ENCODE measurements at places on chromosomes 13 and 19. TPM values are rescaled to one million over a fixed set of nuclear protein-coding genes. Genes with fewer than 3 reads are reported as not detected.

- peaks cover 24% of the 10 kb centered on the region for H3K36me3 ChIP-seq
- peak overlapping the region; percentile 70 for H3K4me3 ChIP-seq
- peaks cover 38% of the 10 kb centered on the region for H3K4me1 ChIP-seq
- peak overlapping the region; percentile 87 for H3K27ac ChIP-seq
- peaks cover 20% of the 10 kb centered on the region for H3K27me3 ChIP-seq
Observed at GRCh38 chr19:32692727-32693061, 1.1 kb downstream of the NUDT19 start.

GRCh38 chr13:52847322-52847681 is 1.1 kb downstream of the PCDH8 start:
- peaks cover 14% of the 10 kb centered on the region for H3K4me1 ChIP-seq
- H3K27ac ChIP-seq: no peak overlapping the region
- no peak for DNase-seq
- peaks cover 1% of the 10 kb centered on the region for H3K36me3 ChIP-seq
- no peak overlapping the region for H3K4me3 ChIP-seq
- peaks cover 57% of the 10 kb centered on the region for H3K27me3 ChIP-seq

DNA sequence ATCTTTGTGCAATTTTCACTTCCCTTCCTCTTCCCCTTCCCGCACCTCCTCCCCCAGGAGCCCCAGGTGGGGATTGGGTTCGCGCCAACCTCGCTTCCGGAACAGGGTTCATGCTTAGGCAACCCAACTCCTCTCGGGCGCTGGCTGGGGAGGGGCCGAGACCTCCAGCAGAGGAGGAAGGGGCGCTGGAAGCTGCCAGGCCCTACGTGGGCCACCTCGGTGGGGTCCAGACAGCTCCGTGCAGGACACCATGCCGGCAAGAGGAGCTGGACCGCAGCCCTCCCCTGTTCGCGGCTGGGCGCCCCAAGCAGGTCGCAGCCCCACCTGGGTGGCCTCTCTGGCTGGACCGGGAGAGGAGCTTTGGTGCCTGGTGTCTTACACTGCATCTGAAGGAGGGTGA is 91.1 kb downstream of the SPACA7 start:
- H3K4me3 ChIP-seq: no peak overlapping the region
- H3K27me3 ChIP-seq: no peaks in the 10 kb centered on the region
- DNase-seq: no peak
- no peaks in the 10 kb centered on the region for H3K4me1 ChIP-seq
- peaks cover 8% of the 10 kb centered on the region for H3K36me3 ChIP-seq

GRCh38 chr13:23381866-23382265 is 51.6 kb downstream of the SACS start:
- no peaks in the 10 kb centered on the region for H3K36me3 ChIP-seq
- H3K4me3 ChIP-seq: no peak overlapping the region
- no peak for DNase-seq
- no peak overlapping the region for H3K27ac ChIP-seq
- peaks cover 7% of the 10 kb centered on the region for H3K27me3 ChIP-seq

Gene CKM
- total RNA-seq: not detected

GRCh38 chr19:39544226-39544903 is 4.4 kb upstream of the EID2 start:
- no peaks in the 10 kb centered on the region for H3K36me3 ChIP-seq
- no peak overlapping the region for H3K4me3 ChIP-seq
- H3K27me3 ChIP-seq: peaks cover 7% of the 10 kb centered on the region
- DNase-seq: no peak

Gene ANKLE1
- total RNA-seq: 6.4 TPM

DNA sequence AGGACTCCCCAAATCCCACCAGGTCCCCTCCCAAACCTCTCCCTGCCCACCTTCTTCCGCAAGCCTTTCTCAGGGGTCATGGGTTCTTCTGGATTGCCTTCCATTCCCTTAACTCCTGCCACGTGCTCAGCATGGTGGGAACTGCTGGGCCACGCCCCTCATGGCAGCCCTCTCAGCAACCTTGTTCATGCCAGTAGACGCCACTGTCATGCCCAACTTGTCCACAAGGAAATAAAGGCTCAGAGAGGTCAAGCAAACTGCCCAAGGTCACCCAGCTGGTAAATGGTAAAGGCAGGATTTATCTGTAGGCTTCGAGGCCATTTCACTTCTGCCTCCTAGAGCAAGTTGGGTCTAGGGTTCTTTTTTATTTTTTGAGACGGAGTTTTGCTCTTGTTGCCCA is 10.9 kb downstream of the PRAM1 start:
- no peak overlapping the region for H3K4me3 ChIP-seq
- H3K27me3 ChIP-seq: no peaks in the 10 kb centered on the region
- H3K4me1 ChIP-seq: no peaks in the 10 kb centered on the region
- H3K36me3 ChIP-seq: peaks cover 12% of the 10 kb centered on the region

GRCh38 chr19:23116802-23117571 is at the start of gene ZNF730:
ZNF730 (plus strand) TSS chr19:23117025; CDS start chr19:23117174, 149 bp downstream.
- DNase-seq: peak; percentile 84
- peak within 1 kb of the TSS; percentile 100 for H3K27ac ChIP-seq

DNA sequence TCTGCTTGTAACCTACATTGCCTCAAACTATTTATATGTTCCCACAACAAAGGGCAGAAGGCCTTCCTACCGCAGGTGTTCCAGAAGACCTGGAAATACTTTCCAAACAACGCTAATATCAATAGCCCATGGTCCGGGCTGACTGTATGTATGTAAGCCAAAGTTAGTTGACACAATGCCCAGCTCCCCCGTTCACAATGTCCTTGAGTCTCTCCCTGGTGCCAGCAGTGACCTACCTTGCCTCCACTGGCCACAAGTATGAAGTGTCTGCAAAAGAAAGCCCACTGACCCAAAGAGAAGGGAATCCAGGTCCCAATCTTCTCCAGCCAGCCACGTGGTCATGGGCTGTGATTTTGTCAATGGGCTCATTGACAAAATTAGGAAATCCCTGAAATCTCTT is 118.6 kb downstream of the DLEU7 start:
- H3K36me3 ChIP-seq: no peaks in the 10 kb centered on the region
- H3K27me3 ChIP-seq: no peaks in the 10 kb centered on the region
- H3K4me1 ChIP-seq: no peaks in the 10 kb centered on the region
- no peak overlapping the region for H3K27ac ChIP-seq
- no peak for DNase-seq

DNA sequence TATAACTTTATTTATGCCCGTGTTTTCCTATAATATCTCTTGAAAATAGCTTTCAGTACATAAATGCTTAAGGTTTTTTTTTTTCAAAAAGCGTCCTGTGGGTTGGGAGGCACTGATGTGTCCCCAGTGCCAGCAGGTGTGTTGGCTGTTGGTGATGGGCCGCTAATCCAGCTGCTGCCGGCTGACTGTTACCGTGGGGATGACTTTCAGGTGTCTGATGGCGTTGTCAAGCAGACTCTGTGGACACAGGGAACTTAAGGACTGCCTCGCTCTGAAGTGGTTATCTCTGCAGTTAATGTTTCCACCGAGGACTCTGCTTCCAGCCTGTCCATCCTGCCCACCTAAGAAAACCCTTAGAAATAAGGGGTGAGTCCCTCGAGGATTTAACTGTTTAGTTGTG is 94.5 kb downstream of the ANKRD10 start:
- no peak overlapping the region for H3K27ac ChIP-seq
- peaks cover 4% of the 10 kb centered on the region for H3K27me3 ChIP-seq

GRCh38 chr13:113954046-113954835 is 19.6 kb downstream of the C13orf46 start:
- peaks cover under 1% of the 10 kb centered on the region for H3K36me3 ChIP-seq
- H3K27ac ChIP-seq: no peak overlapping the region
- no peak overlapping the region for H3K4me3 ChIP-seq
- no peaks in the 10 kb centered on the region for H3K4me1 ChIP-seq

GRCh38 chr13:79723519-79724024 is 242.6 kb downstream of the NDFIP2 start:
- no peak for DNase-seq
- peak overlapping the region; percentile 67 for H3K27ac ChIP-seq
- peaks cover 24% of the 10 kb centered on the region for H3K4me1 ChIP-seq
- no peaks in the 10 kb centered on the region for H3K27me3 ChIP-seq

- H3K4me1 ChIP-seq: peaks cover 15% of the 10 kb centered on the region
- peak overlapping the region; percentile 99 for H3K27ac ChIP-seq
- H3K36me3 ChIP-seq: peaks cover 13% of the 10 kb centered on the region
- DNase-seq: peak; percentile 92
Observed at GRCh38 chr19:4342615-4343369, 570 bp upstream of the MPND start.

GRCh38 chr19:52291781-52292180 is 5.2 kb upstream of the ZNF480 start:
- H3K27me3 ChIP-seq: no peaks in the 10 kb centered on the region
- no peak overlapping the region for H3K27ac ChIP-seq
- no peak for DNase-seq
- peaks cover 2% of the 10 kb centered on the region for H3K4me1 ChIP-seq
- peaks cover 36% of the 10 kb centered on the region for H3K36me3 ChIP-seq
- H3K4me3 ChIP-seq: no peak overlapping the region

DNA sequence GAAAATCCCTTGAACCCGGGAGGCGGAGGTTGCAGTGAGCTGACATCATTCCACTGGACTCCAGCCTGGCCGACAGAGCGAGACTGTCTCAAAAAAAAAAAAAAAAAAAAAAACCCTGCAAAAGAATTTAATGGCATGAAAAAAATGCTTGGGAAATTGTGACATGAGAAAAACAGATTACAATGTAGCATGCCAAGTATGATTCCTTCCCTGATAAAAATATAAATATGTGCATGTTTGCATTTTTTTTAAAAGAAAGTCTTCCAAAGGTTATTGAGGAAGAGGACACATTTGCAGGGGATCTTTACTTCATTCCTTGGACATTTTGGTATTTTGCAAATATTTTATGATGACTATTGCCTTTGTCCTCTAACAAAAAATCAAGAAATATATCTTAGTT is 14.5 kb upstream of the ZBTB32 start:
- no peak overlapping the region for H3K4me3 ChIP-seq
- no peaks in the 10 kb centered on the region for H3K36me3 ChIP-seq
- no peak for DNase-seq
- H3K4me1 ChIP-seq: no peaks in the 10 kb centered on the region
- H3K27me3 ChIP-seq: no peaks in the 10 kb centered on the region

DNA sequence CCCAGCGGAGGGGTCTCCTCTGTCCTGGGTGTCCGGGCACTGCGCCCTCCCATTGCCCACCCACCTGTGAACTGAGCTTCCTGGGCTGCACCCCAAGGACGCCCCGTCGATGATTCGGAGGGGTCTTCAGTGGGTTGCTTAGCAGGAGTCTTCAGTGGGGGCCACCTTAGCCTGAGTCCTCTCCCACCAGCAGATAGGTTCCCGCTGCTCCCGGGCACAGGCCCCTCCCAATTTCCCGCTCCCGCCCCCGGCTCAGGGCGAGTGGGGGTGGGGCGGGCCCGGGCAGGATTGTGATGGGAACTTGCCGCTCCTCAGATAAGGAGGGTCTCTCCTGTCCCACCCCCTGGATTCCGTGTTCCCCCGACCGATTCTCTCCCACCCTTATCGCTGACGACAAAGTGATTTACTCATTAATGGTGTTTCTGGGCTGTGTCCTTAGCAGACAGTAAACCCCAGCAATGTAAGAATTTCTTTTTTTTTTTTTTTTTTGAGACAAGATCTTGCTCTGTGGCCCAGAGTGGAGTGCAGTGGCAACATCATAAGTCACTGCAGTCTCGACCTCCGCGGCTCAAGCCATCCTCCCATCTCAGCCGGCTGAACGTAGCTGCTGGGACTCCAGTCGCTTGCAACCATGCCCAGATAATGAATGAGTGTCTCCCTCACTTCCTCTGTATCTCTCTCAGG is 655 bp upstream of the S1PR5 start:
- H3K36me3 ChIP-seq: no peaks in the 10 kb centered on the region
- no peak for DNase-seq
- H3K4me1 ChIP-seq: peaks cover 8% of the 10 kb centered on the region

Gene TNNT1
- 5.5 TPM for total RNA-seq

GRCh38 chr13:114107686-114108081 is 24.7 kb downstream of the RASA3 start:
- peaks cover 3% of the 10 kb centered on the region for H3K27me3 ChIP-seq
- H3K36me3 ChIP-seq: no peaks in the 10 kb centered on the region
- peaks cover 11% of the 10 kb centered on the region for H3K4me1 ChIP-seq
- H3K4me3 ChIP-seq: no peak overlapping the region

Gene RNF113B
- not detected for total RNA-seq

GRCh38 chr13:44955406-44955805 is 33.9 kb downstream of the NUFIP1 start:
- H3K36me3 ChIP-seq: peaks cover 3% of the 10 kb centered on the region
- no peak for DNase-seq
- H3K27ac ChIP-seq: no peak overlapping the region
- H3K4me3 ChIP-seq: no peak overlapping the region
- no peaks in the 10 kb centered on the region for H3K27me3 ChIP-seq

GRCh38 chr13:96553796-96554195 is 440.5 kb downstream of the OXGR1 start:
- no peaks in the 10 kb centered on the region for H3K36me3 ChIP-seq
- H3K4me3 ChIP-seq: no peak overlapping the region
- H3K27ac ChIP-seq: no peak overlapping the region
- no peaks in the 10 kb centered on the region for H3K27me3 ChIP-seq
- no peaks in the 10 kb centered on the region for H3K4me1 ChIP-seq

GRCh38 chr13:46106839-46107371 is 2.1 kb upstream of the CPB2 start:
- no peak overlapping the region for H3K27ac ChIP-seq
- no peak overlapping the region for H3K4me3 ChIP-seq
- H3K36me3 ChIP-seq: no peaks in the 10 kb centered on the region
- peaks cover 19% of the 10 kb centered on the region for H3K4me1 ChIP-seq
- no peak for DNase-seq

Gene ZNF836
- 30.2 TPM for total RNA-seq

Gene SIGLEC10
- not detected for total RNA-seq

- H3K27me3 ChIP-seq: no peaks in the 10 kb centered on the region
- DNase-seq: no peak
- H3K4me3 ChIP-seq: no peak overlapping the region
- peaks cover 12% of the 10 kb centered on the region for H3K4me1 ChIP-seq
- peaks cover 1% of the 10 kb centered on the region for H3K36me3 ChIP-seq
Observed at GRCh38 chr19:38640368-38640767, 7.1 kb upstream of the ACTN4 start.

DNA sequence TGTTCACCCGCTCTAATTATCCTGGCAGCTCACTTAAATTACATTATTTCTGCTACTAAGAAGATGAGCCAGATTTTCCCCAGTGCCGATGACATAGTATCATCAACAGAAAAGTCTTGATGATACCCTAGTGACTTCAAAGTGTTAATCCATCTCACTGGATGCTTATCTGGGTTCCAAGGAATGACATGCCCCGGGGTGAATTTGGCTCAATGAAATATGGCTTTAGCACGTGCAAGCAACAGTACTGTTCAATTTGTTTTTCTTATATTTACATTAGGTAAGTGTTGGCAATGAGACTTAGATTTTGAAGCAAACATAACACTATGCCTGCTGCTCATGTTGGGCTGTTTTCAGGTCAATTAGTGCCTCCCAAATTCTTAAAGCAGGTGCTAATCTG is 548.2 kb upstream of the SLITRK1 start:
- H3K4me3 ChIP-seq: no peak overlapping the region
- no peaks in the 10 kb centered on the region for H3K27me3 ChIP-seq
- no peak overlapping the region for H3K27ac ChIP-seq
- H3K36me3 ChIP-seq: no peaks in the 10 kb centered on the region

Gene NCAN
- 0.36 TPM for total RNA-seq

GRCh38 chr19:16889366-16889882 is 625 bp downstream of the F2RL3 start:
- no peak overlapping the region for H3K27ac ChIP-seq
- no peaks in the 10 kb centered on the region for H3K36me3 ChIP-seq
- H3K4me1 ChIP-seq: no peaks in the 10 kb centered on the region
- no peak overlapping the region for H3K4me3 ChIP-seq

- no peak for DNase-seq
- H3K27ac ChIP-seq: peak overlapping the region; percentile 11
- no peaks in the 10 kb centered on the region for H3K27me3 ChIP-seq
Observed at GRCh38 chr13:32736648-32737047, 150.4 kb downstream of the PDS5B start.

Data from progenitor cell of endocrine pancreas (in vitro differentiated cells).